ENCODE measurements at places on chromosomes 5 and 9.
A peak's percentile ranks its signal among the peaks of the same experiment; 100 is the strongest.

DNA sequence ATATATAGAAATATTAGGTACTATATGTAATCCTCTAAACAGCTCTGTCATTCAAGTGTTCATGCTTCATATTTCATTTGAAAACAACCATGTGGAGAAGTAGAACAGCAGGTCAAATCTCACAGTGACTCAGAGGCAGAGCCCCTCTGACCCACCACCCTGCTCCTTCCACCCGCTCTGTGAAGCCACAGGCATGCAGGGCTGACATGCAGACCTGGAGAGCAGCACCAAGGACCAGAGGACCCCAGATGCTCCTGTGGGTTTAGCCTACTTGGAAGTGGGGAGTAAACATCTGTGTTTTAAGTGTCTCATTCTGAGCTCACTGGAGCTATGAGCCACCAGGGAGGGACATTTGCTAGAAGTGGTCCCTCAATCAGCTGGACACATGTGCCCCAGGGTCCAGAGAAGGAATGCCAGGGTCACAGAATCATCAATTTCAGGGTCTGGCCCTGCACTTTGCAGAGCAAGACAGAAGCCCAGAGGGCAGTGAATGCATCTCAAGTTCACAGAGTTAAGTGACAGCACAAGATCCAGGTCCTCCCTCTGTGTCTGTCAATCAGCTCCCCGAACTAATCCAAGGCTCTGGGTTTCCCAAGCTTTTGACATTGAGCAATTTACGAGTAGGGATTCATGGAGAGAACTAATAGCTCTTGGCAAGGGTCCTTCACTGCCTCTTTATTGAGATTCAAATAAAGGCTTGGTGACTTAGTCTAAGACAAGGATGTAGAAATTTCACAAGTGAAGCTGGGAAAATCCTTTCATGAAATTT is 441.1 kb downstream of the SEMA5A start:
- no peak for DNase-seq

GRCh38 chr5:173480896-173481295 is 135.6 kb downstream of the BOD1 start:
- DNase-seq = no peak

- DNase-seq = no peak
Measured at GRCh38 chr5:138385660-138386059, 33.2 kb downstream of the KDM3B start.

- DNase-seq = peak; percentile 79
Measured at GRCh38 chr5:10856683-10857337, 95.8 kb upstream of the DAP start.

GRCh38 chr9:90972057-90972456 is 170.4 kb downstream of the SYK start:
- DNase-seq = no peak

All from hepatic stellate cell (primary cell).